A673 (cell line): ENCODE measurements at places on chromosomes 5 and 9. TPM values are rescaled to one million over a fixed set of nuclear protein-coding genes. Genes with fewer than 3 reads are reported as not detected.

Gene AJM1
- total RNA-seq, result 1.8 and 2.0 TPM in 2 replicates

Gene LHX3
- total RNA-seq, result 0.11 TPM in 1 of 2 replicates, not detected in the other

Gene ST8SIA4
- total RNA-seq, result 0.35 and 0.47 TPM in 2 replicates

Gene NUTM2G
- total RNA-seq, result not detected in 2 replicates

Gene CER1
- total RNA-seq, result 27.7 and 28.8 TPM in 2 replicates

Gene GFI1B
- not detected in 2 replicates for total RNA-seq

Gene NAIP
- 14.0 and 15.7 TPM in 2 replicates for total RNA-seq

Gene FOXE1
- total RNA-seq, result not detected in 2 replicates

Gene WDR41
- 30.4 and 36.6 TPM in 2 replicates for total RNA-seq

Gene CKMT2
- total RNA-seq, result not detected in 2 replicates

Gene CDX1
- not detected in 2 replicates for total RNA-seq

Gene EMB
- 18.9 and 21.8 TPM in 2 replicates for total RNA-seq

Gene RAD1
- total RNA-seq, result 38.5 and 40.8 TPM in 2 replicates

Gene LECT2
- total RNA-seq, result not detected in 2 replicates

Gene KIAA1191
- 99.3 and 102 TPM in 2 replicates for total RNA-seq

DNA sequence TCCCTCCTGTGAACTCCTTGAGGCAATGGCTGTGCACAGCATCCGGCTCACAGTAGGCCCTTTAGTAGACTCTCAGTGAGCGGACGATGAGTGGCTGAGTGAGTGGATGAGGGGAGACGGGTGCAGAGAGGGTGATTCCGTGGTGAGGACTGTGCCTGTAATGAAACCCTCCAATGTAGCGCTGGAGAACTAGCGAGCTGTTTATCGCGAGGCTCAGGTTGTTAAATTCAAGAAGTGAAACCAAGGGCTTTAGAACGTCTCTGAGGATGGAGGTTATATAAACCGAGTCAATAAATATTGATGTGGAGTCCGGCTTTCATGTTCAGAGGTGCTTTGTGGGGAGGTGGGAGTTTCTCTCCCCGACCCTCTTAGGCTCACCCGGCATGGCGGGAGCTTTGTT, 53.2 kb downstream of the NSG2 start:
- no peak overlapping the region for H3K27ac ChIP-seq
- no peak for DNase-seq
- no peaks in the 10 kb centered on the region for H3K36me3 ChIP-seq
- no peak overlapping the region for H3K4me3 ChIP-seq
- H3K4me1 ChIP-seq, result no peaks in the 10 kb centered on the region

GRCh38 chr5:154370119-154370518, 75.7 kb upstream of the SAP30L start:
- no peaks in the 10 kb centered on the region for H3K27me3 ChIP-seq
- H3K4me3 ChIP-seq, result no peak overlapping the region
- DNase-seq, result peak; percentile 62
- H3K27ac ChIP-seq, result peak overlapping the region; percentile 18
- H3K36me3 ChIP-seq, result no peaks in the 10 kb centered on the region

- no peaks in the 10 kb centered on the region for H3K27me3 ChIP-seq
- DNase-seq, result no peak
- no peaks in the 10 kb centered on the region for H3K36me3 ChIP-seq
- no peak overlapping the region for H3K27ac ChIP-seq
- no peaks in the 10 kb centered on the region for H3K4me1 ChIP-seq
Measured at GRCh38 chr9:27248702-27249101, 48.2 kb downstream of the EQTN start.

DNA sequence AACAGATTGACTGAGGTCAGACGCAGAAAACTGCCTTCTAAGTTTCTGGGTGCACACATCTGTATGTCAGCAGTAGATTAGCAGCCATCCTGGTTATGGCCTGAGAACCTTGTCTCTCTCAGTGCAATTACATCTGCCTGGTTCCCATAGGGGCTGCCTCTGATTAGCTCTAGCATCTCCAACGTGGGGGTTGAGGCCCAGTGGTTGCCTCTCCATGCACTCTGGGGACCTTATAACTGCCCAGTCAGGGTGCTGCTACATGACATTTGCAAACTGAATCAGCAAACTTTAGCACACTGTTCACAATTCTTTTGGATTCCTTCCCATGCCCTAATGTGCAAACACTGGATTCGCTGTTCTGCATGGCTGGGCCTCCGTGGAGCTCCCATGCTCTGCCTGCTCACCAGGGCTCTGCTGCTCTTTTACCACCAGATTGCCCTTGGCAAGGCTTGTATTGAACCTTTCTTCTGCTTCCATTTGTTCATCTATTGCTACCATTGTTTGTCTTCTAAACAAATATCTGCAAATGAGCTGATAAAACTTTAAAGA, 36.2 kb downstream of the SNX18 start:
- DNase-seq, result no peak
- no peak overlapping the region for H3K4me3 ChIP-seq
- peaks cover 27% of the 10 kb centered on the region for H3K36me3 ChIP-seq
- no peak overlapping the region for H3K27ac ChIP-seq

DNA sequence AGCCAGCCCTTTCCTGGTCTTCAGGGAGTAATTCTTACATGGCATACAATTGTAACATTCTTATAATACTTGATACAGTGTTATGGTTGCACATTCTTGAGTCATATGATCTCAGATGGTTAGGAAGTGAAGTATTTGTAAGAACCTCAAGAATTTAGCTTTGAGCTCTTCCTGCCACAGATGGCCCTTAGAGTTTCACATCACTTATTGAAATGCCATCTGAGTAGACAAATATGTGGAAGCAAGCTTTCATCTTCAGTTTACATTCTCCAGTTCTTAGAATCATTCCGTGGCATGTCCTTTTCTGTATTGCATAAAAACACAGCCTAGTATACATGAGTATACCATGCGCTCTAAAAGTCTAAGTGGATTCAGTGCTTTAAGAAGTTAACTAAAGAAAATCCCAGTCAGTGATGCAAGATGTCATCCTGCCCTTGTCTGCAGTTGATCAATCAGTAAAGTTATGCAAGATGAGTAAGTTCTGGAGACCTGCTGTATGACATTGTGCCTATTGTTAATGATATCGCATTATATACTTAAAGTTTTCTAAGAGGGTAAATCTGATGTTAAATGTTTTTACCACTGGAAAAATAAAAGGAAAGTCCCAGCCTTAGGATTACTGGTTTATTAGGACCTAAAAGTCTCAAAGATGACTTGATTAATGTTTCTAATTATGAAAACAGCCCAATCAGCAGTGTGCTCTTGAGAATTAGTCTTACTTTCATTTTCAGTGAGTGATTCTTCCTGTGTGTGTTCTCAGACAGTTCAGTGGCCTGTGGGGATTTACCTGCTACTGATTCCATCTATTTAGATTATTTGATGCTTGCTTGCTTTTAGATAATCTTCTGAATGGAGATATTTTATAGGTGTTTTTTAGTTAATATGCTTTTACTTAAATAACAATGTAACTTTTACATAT, 29.4 kb downstream of the RHOBTB3 start:
- H3K27me3 ChIP-seq, result no peaks in the 10 kb centered on the region
- H3K4me1 ChIP-seq, result peaks cover 25% of the 10 kb centered on the region
- H3K4me3 ChIP-seq, result peak overlapping the region; percentile 29
- H3K27ac ChIP-seq, result peak overlapping the region; percentile 65

DNA sequence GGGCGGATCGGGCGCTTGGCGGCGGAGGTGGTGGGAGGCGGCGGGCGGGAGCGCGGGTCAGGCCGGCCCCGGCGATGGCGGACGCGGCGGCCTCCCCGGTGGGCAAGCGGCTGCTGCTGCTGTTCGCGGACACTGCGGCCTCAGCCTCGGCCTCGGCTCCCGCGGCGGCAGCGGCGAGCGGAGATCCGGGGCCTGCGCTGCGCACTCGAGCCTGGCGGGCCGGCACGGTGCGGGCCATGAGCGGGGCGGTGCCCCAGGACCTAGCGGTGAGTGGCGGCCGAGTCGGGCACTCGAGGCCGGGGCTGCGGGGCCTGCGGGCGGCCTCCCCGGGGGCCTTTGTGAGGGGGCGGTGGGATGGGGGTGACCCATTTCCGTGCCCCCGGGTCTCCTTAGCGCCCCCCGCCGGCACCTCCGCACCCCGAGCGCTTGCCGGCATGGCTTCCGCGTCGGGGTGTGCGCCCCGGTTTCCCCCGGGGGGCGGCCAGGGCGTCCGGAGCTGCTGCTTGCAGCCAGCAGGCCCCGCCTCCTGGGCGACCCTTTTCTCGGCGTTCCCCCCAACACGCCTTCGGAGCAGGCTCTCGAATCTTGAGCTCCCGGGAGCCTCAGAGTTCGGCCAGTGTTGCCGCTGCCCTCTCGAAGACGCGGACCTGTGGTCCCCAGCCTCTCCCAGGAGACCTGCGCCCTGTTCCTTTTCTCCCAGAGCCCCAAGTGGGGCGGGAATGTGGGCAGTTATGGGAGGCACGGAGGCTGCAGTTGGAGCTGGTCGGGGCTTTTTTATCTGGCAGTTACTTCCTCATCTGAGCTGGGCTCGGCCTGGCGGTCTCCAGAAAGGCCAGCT, 456 bp downstream of the KDM3B start:
- peak; percentile 59 for DNase-seq
- H3K4me3 ChIP-seq, result peak overlapping the region; percentile 73
- H3K27me3 ChIP-seq, result no peaks in the 10 kb centered on the region
- peaks cover 7% of the 10 kb centered on the region for H3K36me3 ChIP-seq
- H3K4me1 ChIP-seq, result peaks cover 14% of the 10 kb centered on the region
- H3K27ac ChIP-seq, result peak overlapping the region; percentile 89

GRCh38 chr5:115389034-115389798, 92.8 kb upstream of the CCDC112 start:
- H3K4me1 ChIP-seq, result no peaks in the 10 kb centered on the region
- no peaks in the 10 kb centered on the region for H3K27me3 ChIP-seq
- H3K4me3 ChIP-seq, result no peak overlapping the region
- no peak overlapping the region for H3K27ac ChIP-seq
- no peak for DNase-seq

GRCh38 chr5:32076699-32077695, 97.1 kb downstream of the GOLPH3 start:
- H3K4me3 ChIP-seq, result no peak overlapping the region
- DNase-seq, result peak; percentile 75
- H3K4me1 ChIP-seq, result no peaks in the 10 kb centered on the region
- H3K27me3 ChIP-seq, result no peaks in the 10 kb centered on the region
- no peak overlapping the region for H3K27ac ChIP-seq

DNA sequence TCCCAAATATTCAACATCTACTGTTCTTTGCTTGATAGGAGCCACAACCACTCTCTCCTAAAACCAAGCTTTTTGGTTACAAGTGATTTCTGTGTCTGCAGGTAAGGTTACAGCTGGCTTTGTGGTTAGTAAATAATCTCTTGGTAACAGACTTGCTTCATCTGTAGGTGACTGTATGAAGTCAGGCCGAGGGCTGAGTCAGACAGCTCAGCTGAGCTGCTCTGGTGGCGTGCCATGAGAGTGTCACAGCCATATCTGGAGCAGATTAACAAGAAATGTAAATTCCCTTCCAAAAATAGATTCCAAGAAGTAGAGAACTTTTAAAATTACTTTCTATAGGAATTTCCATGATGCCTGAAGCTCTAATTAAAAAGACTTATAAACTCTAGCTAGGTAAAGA, 23.7 kb upstream of the TAS2R1 start:
- no peak for DNase-seq
- H3K4me3 ChIP-seq, result no peak overlapping the region
- H3K36me3 ChIP-seq, result no peaks in the 10 kb centered on the region
- no peaks in the 10 kb centered on the region for H3K27me3 ChIP-seq

- H3K27me3 ChIP-seq, result no peaks in the 10 kb centered on the region
- no peaks in the 10 kb centered on the region for H3K36me3 ChIP-seq
- H3K4me3 ChIP-seq, result no peak overlapping the region
- no peak for DNase-seq
- no peak overlapping the region for H3K27ac ChIP-seq
- no peaks in the 10 kb centered on the region for H3K4me1 ChIP-seq
Measured at GRCh38 chr5:132269635-132270334, 12.3 kb downstream of the PDLIM4 start.

DNA sequence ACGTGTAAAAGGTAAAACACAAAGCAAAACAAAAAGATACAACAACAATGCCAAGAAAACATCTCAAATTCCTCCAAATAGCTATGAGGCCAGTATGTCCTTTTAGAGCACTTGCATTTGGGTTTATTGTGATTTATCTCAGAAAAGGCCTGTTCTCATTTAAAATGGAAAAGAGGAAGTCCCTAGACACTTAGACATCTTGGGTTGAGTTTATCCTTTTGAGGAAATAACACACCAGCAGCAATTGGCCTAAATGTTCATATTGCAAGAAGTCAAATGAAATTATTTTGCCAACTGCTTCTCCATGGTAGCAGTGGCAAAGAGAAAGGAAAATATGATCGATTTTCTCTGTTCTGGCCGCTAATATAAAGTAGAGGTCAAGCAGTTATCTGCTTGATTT, 43.6 kb upstream of the TRMT10B start:
- no peaks in the 10 kb centered on the region for H3K4me1 ChIP-seq
- no peaks in the 10 kb centered on the region for H3K36me3 ChIP-seq
- DNase-seq, result no peak
- no peak overlapping the region for H3K4me3 ChIP-seq
- H3K27me3 ChIP-seq, result peaks cover 29% of the 10 kb centered on the region
- no peak overlapping the region for H3K27ac ChIP-seq

DNA sequence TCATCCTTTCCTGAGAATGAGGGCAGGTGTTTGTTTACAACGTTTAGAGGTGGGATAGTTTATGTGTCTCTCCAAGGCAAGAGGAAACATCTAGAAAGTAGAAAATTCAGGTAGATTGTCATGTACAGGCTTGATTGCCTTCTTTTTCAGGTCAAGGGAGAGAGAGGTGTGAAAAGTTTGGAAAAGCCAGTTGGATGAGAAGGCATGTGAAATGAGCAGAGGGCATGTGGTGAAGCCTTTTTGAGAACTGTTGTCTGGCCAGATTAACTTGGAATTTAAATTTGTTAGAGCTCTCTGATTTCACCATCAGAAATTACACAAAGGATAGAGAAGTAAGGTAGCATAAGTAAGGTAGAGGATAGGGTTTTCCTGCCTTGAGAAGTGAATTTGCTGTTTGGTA, 74.6 kb downstream of the SNX24 start:
- no peak for DNase-seq
- H3K27me3 ChIP-seq, result no peaks in the 10 kb centered on the region
- H3K4me1 ChIP-seq, result no peaks in the 10 kb centered on the region
- no peak overlapping the region for H3K4me3 ChIP-seq

GRCh38 chr5:36656556-36656955, 50.1 kb downstream of the SLC1A3 start:
- no peaks in the 10 kb centered on the region for H3K27me3 ChIP-seq
- H3K36me3 ChIP-seq, result no peaks in the 10 kb centered on the region
- DNase-seq, result no peak
- H3K27ac ChIP-seq, result no peak overlapping the region
- H3K4me1 ChIP-seq, result peaks cover 44% of the 10 kb centered on the region
- no peak overlapping the region for H3K4me3 ChIP-seq

- H3K4me1 ChIP-seq, result peaks cover 9% of the 10 kb centered on the region
- H3K27me3 ChIP-seq, result no peaks in the 10 kb centered on the region
- H3K4me3 ChIP-seq, result peak overlapping the region; percentile 53
- DNase-seq, result peak; percentile 84
Measured at GRCh38 chr9:88076286-88077070, 61.8 kb downstream of the SPATA31C2 start.
